CD4-positive, alpha-beta memory T cell (primary cell): ENCODE measurements at places on chromosomes 3 and 15. TPM values are rescaled to one million over a fixed set of nuclear protein-coding genes. Genes with fewer than 3 reads are reported as not detected.

- no peak overlapping the region for H3K27ac ChIP-seq
- H3K36me3 ChIP-seq = no peaks in the 10 kb centered on the region
- no peak overlapping the region for H3K4me3 ChIP-seq
- no peaks in the 10 kb centered on the region for H3K27me3 ChIP-seq
- DNase-seq = no peak
- H3K4me1 ChIP-seq = no peaks in the 10 kb centered on the region
These were observed 56.1 kb upstream of the TRPM1 start for GRCh38 chr15:31157644-31158069.

CIDEC gene
- not detected for polyA plus RNA-seq

GRCh38 chr3:2929574-2929973, 180.6 kb downstream of the IL5RA start:
- H3K4me3 ChIP-seq = no peak overlapping the region
- H3K36me3 ChIP-seq = no peaks in the 10 kb centered on the region
- DNase-seq = no peak
- H3K27ac ChIP-seq = no peak overlapping the region
- H3K4me1 ChIP-seq = no peaks in the 10 kb centered on the region

DNA sequence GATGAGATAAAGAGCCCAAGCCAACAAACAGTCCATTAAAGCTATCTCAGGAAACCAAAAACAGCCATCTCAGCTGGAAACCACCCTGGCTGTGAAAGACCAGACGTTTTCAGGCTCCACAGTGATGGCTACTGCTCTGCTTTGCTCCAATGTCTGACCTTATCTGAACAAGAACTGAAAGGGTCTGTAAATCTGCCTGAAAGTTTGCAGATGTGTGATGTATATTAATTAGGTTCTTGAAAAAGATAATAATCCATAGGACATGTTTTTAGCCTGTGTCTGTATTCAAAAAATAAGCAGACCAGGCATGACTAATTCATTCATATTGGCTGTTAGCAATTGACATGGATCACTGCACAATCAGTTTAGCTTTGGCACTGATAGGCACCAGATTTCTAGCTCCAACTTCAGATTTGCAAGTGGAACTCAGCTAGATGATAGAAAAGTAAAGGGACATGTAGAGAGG, 611.4 kb upstream of the NAALADL2 start:
- no peaks in the 10 kb centered on the region for H3K4me1 ChIP-seq
- no peaks in the 10 kb centered on the region for H3K27me3 ChIP-seq
- no peaks in the 10 kb centered on the region for H3K36me3 ChIP-seq
- no peak overlapping the region for H3K4me3 ChIP-seq
- H3K27ac ChIP-seq = no peak overlapping the region

DNA sequence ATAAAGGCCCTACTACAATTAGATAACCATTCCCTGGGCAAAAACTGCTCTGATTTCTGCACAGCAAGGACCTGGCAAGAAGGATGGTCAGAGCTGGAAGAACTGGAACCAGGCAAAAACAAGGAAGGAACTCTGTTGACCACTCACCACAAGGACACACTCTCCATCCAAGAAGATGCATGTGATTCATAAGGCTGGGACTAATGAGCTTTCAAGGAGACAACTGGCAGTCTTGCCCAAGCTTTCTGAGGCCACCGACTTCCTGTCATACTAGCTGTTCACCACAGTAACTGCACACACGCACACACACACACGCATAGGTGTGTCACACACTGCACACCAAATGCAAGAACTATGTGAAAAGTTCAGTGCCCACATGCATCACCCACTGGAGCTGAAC, 256.6 kb downstream of the OCA2 start:
- no peaks in the 10 kb centered on the region for H3K36me3 ChIP-seq
- no peaks in the 10 kb centered on the region for H3K4me1 ChIP-seq
- DNase-seq = no peak
- no peak overlapping the region for H3K4me3 ChIP-seq
- no peaks in the 10 kb centered on the region for H3K27me3 ChIP-seq
- H3K27ac ChIP-seq = no peak overlapping the region

CLEC3B gene
- polyA plus RNA-seq = not detected

GRCh38 chr15:77346245-77347036, 73.5 kb downstream of the PEAK1 start:
- H3K36me3 ChIP-seq = no peaks in the 10 kb centered on the region
- H3K4me3 ChIP-seq = no peak overlapping the region
- no peak overlapping the region for H3K27ac ChIP-seq
- H3K4me1 ChIP-seq = no peaks in the 10 kb centered on the region
- no peak for DNase-seq
- H3K27me3 ChIP-seq = no peaks in the 10 kb centered on the region

DNA sequence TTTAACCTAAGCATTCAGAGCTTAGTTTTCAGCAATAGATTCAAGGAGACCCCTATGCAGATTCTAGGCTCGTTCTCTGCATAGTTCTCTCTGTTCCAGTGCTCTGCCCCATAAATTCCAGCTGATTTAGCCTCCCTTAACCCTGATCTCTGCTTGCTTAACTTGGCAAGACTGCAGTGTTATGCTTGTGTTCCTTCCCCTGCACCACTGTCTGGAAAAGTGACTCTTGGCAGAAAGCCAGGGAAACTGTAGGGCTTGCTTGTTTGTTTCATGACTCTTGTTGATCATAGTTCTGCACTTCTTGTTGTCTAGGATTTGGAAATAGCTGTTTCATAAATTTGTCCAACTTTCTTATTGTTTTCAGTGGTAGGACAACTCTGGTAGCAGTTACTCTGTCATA, 40.1 kb downstream of the ANAPC13 start:
- H3K27ac ChIP-seq = no peak overlapping the region
- no peak overlapping the region for H3K4me3 ChIP-seq
- H3K4me1 ChIP-seq = no peaks in the 10 kb centered on the region
- H3K36me3 ChIP-seq = no peaks in the 10 kb centered on the region

- no peak for DNase-seq
- H3K27ac ChIP-seq = no peak overlapping the region
- H3K4me3 ChIP-seq = no peak overlapping the region
These were observed 43.6 kb downstream of the LDHAL6B start for GRCh38 chr15:59250249-59250648.

TMC3 gene
- polyA plus RNA-seq = not detected

RASSF1 gene
- 37.5 TPM for polyA plus RNA-seq

- H3K27me3 ChIP-seq = no peaks in the 10 kb centered on the region
- no peak for DNase-seq
- no peak overlapping the region for H3K4me3 ChIP-seq
- no peaks in the 10 kb centered on the region for H3K4me1 ChIP-seq
These were observed 91.5 kb downstream of the CD47 start for GRCh38 chr3:107999215-107999775.
